Osteoblast (primary cell): ENCODE measurements at places on chromosomes 16 and 17. TPM values are rescaled to one million over a fixed set of nuclear protein-coding genes. Genes with fewer than 3 reads are reported as not detected.

IL17C gene
- total RNA-seq: under 0.01 and 0.29 TPM in 2 replicates

WNK4 gene
- total RNA-seq: under 0.01 TPM in 1 of 2 replicates, not detected in the other

CDH13 gene
- total RNA-seq: 102 and 104 TPM in 2 replicates

RAD51C gene
- 17.4 and 17.7 TPM in 2 replicates for total RNA-seq

CSH1 gene
- not detected in 2 replicates for total RNA-seq

PERCC1 gene
- not detected in 2 replicates for total RNA-seq

BIRC5 gene
- 8.0 and 11.5 TPM in 2 replicates for total RNA-seq

JPT2 gene
- total RNA-seq: 22.8 and 26.2 TPM in 2 replicates

GPR179 gene
- not detected in 2 replicates for total RNA-seq

DNA sequence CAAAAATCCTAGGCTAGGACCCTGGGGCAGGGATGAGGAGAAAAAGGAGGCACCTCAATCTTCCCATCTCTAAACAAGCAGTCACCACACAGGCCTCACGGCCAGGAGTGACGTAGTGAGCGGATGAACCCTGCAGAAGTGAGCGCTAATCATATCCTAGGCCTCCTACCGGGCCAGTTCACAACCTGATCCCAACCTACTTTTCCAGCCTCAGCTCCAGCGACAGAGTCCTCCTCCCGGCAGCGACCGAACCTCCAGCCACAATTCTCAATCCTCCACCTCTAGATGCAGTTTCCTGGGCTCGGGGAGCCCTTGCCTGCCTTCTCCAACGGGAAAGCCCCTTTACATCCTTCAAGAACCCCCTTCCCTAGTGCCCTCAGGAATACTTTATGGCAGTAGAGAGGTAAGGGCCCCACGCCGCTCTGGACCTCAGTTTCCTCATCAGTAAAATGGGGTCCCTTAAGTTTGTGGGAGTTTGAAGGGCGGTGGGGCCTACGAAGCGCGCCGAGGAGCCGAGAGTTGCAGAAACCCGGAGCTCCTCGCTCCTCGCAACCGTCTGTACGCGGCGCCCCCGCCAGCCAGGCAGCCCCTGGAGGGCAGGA, 1.4 kb downstream of the ZNF668 start:
- DNase-seq: peak; percentile 96

- peak; percentile 87 for DNase-seq
Measured at GRCh38 chr17:54948380-54948779, 20.1 kb downstream of the COX11 start.

DNA sequence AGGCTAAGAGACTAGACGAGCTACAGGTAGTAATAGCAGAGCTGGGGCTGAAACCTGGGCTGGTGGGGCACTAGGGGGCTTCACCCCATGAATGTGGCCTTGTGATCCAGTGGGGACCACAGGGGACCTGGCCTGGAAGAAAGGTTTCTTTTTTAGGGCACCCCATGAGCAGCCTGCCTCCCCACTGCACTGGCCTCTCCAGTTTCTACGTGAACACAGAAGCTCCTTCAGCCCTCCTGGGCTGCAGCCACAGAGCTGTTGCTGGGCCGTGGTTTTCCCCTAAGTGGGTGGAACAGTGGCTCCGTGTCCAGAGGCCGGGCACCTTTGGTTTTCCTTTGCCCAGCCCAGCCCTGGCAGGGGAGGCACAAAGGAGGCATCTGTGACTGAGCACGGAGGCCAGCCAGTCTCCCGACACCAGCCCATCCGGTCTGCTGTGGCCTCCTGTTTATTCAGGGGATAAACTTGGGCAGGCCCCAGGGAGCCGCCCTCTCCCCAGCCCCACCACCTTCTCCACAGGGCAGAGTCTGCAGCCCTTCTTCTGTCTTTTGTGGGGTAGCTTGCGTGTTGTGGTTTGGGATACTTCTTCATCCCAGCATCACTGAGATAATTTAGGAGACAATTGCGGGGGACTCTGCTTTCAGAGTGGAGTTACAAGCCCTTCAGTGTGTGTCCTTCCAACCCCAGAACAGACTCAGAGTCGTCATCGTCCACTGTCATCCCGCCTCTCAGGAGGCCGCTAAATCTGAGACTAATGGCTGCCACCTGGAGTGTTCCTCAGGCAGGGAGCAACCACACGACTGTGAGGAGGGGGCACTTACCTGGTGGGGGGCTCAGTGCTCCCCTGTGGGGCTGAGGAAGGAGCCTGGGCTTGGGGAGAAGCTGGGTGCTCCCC, 85.3 kb downstream of the RAB11FIP4 start:
- DNase-seq: peak; percentile 46

DNA sequence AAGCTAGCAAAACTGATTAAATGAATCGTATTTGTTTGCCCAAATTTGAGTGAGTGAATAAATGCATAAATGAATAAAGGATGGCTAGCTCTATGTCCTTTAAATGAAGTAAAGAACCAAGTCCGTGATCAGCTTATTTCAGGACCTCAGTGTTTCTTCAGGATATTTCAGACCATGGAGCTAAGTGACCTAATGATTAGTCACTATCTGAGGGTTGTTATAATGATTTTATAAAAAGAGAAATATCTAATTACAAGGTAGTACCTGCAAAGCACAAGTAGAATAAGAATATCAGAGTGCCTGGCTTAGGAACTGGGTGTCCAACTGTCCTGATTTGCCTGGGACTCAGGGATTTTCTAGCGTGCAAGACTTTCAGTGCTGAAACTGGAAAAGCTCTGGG, 12.5 kb downstream of the KCNJ2 start:
- peak; percentile 67 for DNase-seq

- DNase-seq: peak; percentile 98
Measured at GRCh38 chr16:84198401-84198800, 7.4 kb downstream of the ADAD2 start.

- peak; percentile 80 for DNase-seq
Measured at GRCh38 chr16:85614338-85615013, 1.4 kb downstream of the GSE1 start.

GRCh38 chr16:25692351-25692741, 587 bp downstream of the HS3ST4 start:
- DNase-seq: no peak

- no peak for DNase-seq
Measured at GRCh38 chr16:13136901-13137300, 235.5 kb downstream of the SHISA9 start.

GRCh38 chr16:21560462-21560861, 38.9 kb upstream of the METTL9 start:
- DNase-seq: no peak

- peak; percentile 77 for DNase-seq
Measured at GRCh38 chr17:50531428-50532025, 1.0 kb upstream of the EPN3 start.

- DNase-seq: peak; percentile 95
Measured at GRCh38 chr17:63699638-63700527, at the start of gene LIMD2. LIMD2 (minus strand) TSS chr17:63700125; CDS start chr17:63699298, 827 bp downstream.

DNA sequence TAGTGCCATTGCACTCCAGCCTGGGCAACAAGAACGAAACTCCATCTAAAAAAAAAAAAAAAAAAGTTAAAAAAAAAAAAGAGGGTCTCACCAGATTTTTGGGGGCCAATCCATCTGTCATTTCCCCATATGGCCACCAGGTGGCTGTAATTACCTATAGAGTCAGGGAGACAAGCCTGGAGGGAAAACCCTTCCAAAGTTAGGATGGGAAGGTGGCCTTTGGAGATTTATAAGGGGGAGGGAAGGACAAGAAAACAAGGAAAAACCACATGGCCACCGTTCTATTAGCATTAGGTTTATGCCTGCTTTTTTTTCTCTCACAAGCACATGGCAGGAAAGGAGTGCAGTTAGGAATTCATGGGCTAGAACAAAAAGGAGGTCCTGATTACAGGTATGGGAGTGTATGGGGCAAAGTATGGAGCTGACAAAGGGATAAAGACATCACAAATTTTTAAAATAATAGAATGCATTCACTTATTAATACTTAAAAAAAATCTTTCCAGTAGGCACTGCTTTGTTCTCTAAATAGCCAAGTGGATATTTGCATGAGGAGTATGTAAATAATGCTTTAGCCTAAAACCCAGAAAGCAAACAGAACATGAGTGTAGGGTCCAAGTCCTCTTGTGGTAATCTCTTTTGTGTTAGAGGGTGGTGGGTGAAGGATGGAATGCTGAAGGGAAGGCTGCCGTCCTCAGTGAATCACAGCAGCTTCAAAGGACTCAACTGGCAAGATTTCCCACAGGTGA, 5.1 kb downstream of the CYB5D1 start:
- peak; percentile 84 for DNase-seq

DNA sequence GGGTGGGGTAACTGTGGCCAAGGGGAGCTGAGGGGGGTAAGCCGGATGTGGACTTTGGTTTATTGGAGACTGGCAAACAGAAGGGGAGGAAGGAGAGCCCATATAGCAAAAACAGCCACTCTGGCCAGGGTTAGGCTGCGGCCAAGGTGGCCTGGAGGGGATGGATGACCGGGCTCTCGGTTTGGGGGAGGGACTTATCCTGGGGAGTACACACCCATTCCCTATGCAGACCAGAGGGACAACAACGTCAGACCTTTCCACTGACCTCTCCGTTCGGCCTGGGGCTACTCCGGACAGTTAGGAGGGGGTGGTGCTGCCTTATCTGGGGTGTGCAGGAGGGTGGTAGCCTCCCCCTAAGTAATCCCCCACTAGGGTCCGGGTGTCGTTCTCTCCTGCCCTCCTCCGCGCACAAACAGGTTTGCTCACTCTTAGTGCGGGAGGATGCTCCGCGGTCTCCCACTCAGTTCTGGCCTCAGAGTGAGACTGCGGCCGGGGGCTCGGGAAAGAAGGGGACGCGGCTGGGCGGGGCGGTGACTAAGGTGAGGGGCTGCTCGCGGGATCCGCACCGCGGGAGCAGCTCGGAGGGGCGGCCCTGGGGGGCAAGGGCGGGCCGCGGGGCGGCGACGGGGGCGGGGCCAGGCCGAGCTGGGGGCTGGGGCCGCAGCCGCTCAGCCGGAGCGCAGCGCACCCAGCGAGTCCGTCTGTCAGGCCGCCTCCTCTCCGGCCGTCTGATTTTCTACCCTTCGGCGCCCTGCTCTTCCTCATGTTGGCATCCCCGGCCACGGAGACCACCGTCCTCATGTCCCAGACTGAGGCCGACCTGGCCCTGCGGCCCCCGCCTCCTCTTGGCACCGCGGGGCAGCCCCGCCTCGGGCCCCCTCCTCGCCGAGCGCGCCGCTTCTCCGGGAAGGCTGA, at the start of gene WNK4:
Gene WNK4, plus strand, starts transcription at position 675 of the 915 bp plus-strand sequence. Its CDS starts 89 bp downstream, at position 764.
- DNase-seq: peak; percentile 94

GRCh38 chr16:23908790-23909189, 73.0 kb downstream of the PRKCB start:
- DNase-seq: no peak

GRCh38 chr16:17769065-17769464, 298.3 kb upstream of the XYLT1 start:
- no peak for DNase-seq

- DNase-seq: peak; percentile 85
Measured at GRCh38 chr17:2691965-2692780, 19.4 kb downstream of the CLUH start.

DNA sequence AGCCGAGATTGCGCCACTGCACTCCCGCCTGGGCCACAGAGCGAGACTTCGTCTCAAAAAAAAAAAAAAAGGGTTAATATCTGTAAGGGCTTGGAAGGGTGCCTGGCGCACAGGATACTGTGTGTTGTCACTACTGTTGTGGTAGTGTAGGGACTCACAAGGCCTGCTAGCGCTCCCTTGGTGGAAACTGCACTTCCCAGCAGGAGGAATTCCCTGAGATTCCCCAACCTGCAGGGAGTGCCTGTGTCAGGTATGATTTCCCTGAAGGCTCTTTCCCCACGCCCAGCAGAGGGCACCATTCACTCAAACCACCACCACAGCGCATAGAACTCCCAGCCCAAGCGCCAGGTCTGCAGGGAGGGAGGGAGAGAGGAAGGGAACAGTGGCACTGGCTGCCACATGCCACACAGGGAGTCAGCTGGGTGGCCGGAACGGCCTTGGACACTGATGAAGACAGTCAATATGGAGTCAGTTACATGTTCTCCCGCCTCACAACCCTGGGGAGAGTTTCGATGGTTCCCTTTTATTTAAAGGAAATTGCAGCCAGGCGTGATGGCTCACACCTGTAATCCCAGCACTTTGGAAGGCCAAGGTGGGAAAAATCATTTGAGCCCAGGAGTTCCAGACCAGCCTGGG, 32.7 kb upstream of the CDH1 start:
- DNase-seq: peak; percentile 93

- DNase-seq: no peak
Measured at GRCh38 chr16:9389543-9390207, 298.2 kb downstream of the HAPSTR1 start.

DNA sequence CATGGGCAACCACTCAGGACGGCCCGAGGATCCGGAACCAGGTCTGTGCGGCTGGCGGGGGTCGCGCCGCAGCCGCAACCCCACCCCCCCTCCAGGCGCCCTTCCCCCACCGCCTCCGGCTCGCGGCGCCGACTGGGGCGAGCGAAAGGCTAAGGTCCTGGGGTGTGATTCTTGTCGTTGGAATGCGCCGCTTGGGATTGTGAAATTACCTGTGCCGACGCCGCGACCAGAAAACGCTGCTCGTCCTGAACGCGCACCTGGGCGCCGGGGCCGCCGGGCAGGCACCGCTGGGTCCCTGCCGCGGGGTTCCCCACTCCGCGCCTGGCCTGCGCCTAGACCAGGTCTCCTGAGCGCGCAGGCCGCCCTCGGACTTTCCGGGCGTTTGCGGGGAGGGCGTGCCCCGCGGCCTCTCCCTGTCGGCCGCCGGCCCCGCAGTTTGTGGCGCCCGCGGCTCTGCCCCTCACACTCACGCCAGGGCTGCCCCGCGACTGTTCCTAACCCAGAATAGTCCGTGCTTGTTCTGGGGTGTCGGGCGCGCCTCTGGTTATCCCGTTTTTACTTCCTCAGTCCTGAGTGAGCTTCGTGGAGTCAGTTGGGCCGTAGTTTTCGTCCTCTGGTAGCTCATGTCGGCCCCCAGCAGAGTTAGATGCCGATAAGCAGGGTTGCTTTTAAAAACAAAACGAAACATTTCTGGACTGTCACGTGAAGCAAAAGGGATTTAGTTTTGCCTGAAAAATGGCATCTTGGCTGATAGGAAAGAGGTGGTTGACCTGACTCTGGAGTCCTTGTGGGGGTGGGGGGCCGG, 147.2 kb downstream of the SPECC1 start:
- DNase-seq: peak; percentile 91

DNA sequence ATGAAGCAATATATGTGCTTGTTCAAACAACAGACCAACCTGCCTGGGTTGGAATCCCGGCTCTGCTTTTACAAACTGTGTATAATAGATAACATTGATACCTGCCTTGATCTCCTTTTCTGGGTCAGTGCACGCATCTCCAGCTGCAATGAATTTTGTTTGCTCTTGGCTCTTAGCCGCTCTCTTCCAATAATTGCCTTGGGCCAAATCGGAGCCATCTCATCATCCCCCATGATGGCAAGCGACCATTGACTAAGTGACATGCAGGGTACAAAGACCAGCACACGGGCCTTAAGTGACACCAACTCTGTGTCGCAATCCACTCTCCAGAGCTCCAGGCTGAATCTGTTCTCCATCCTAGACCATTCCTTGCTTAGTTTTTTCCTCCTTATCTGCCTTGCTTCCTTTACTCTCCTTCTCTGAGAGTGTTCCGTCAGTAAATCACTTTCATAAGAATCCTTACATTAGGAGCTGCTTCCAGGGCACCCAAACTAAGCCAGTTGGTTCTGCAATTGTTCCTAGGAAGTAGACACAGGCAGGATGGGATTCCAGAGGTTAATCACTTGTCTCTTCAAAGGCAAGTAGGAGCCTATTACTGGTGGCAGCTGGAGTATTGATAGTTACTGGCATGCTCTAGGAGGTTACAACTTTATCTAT, 134.2 kb downstream of the ABCA8 start:
- peak; percentile 61 for DNase-seq
